KBM-7 (cell line): ENCODE measurements at places on chromosomes 1 and 21.

DNA sequence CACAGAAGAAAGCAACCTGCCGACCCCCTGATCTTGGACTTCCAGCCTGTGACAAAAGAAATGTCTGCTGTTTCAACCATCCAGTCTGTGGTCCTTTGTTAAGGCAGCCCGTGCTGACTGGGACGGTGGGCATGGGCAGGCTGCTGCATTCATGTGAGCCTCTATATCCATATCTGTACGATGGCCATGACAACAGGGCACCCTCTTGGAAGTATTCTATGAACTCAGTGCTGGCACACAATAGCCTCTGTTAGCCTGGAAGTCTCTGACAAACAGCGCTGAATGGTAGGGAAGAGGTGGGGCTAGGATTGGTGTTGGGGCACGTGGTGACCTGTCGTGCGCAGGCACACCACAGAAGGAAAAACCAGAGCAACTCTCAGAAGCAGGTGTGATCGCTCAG is 30.4 kb downstream of the SPATA21 start:
- DNase-seq = no peak

DNA sequence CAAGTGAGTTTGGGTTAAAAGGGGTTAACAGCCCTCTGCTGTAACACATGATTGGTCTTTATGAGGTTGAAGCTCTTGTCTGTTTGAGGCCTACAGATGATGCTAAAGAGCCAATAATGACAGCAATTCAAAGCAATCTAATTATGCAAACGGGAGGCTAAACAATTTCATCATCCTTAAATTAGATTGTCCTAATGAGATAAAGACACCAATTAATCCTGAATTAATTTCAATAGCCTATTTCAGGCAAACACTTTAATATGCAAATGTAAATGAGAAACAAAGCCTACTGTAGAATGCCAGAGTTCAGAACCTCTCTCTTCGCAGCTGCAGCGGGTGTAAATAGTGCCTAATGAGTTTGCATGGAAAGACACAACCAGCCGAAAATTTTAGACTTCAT is 504.7 kb upstream of the PBX1 start:
- no peak for DNase-seq

GRCh38 chr1:187759825-187760333 is 931.1 kb downstream of the PLA2G4A start:
- DNase-seq = no peak

GRCh38 chr1:53598966-53599365 is 139.8 kb downstream of the DMRTB1 start:
- no peak for DNase-seq

- DNase-seq = no peak
Observed at GRCh38 chr1:144101397-144102045, 129.7 kb upstream of the FAM72C start.

- no peak for DNase-seq
Observed at GRCh38 chr1:7580923-7581753, 190.0 kb upstream of the VAMP3 start.

- DNase-seq = no peak
Observed at GRCh38 chr1:109521002-109521951, 11.8 kb upstream of the AMIGO1 start.

DNA sequence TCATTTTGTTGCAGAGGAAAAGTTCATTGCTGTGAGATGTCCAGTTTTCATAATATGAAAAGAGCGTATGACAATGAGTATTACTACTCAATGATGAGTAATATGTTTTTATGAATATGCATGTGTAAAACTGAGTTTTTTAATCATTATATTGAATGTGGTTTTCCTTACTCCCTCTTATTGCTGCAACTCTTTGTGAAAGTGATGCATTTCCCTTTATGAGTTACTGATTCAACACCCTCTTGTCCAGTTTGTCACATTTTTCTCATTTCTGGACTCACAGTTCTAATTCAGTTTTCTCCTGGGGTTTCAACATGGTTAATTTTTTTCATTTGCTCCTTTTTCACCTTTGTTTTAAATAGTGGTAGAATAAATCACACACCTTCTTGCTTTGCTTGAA is 35.2 kb upstream of the KCNJ15 start:
- no peak for DNase-seq

- DNase-seq = no peak
Observed at GRCh38 chr1:109786531-109787021, 22.9 kb upstream of the EPS8L3 start.

DNA sequence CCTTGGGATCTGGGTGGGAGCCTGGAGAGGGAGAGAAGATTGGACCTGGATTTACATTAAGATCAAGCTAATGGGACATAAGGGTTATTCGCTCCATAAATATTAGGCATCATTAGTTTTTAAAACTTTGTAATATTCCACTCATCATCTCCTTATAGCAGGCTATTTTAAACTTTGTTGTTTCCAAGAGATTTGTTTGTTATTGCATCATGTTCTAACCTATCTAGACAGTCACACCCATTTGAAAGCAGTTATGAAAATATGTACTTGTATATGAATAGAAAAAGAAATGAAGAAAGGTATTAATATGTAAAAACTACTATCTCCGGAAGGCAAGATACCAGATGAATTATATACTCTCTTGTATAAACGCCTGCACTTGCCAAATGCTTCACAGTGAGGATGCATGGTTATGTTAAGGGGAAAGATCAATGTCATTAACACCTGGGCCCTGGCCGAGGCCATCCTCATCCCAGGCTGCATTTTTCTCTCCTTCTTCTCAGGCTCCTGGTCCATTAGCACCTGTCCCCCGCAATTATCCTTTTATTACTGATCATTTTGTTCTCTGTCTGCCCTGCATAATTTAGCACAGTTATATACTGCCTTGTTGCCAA is 468.2 kb downstream of the MATN1 start:
- no peak for DNase-seq

DNA sequence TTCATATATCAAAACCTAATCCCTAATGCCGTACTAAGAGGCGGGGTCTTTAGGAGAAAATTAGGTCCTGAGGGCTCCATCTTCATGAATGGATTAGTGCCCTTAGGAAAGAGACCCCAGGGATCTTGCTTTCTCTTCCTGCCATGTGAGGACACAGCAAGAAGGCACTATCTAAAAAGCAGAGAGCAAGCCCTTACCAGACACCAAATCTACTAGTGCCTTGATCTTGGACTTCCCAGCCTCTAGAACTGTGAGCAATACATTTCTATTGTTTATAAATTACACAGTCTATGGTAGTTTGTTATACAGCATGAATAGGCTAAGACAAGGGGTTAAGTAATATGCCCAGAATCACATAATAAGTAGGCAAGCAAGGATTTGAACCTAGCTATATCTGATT is 42.9 kb downstream of the STYXL2 start:
- DNase-seq = no peak

DNA sequence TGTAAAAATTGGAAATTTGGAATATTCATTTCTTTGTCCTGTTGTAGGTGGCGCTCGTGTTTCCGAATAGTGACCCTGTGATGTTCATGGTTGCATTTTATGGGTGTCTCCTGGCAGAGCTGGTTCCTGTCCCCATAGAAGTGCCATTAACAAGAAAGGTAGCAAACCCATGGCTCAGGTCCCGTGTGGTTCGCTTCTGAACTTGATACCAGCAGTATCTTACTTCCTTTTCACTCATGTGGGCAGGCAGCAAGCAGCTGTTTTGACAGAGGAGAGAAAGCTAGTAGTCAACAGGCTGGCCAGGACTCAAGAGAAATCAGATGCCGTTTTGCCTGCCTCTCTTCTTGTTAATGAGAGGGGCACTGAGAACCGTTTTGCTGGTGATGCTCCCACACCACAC is 72.8 kb downstream of the S100B start:
- DNase-seq = no peak

DNA sequence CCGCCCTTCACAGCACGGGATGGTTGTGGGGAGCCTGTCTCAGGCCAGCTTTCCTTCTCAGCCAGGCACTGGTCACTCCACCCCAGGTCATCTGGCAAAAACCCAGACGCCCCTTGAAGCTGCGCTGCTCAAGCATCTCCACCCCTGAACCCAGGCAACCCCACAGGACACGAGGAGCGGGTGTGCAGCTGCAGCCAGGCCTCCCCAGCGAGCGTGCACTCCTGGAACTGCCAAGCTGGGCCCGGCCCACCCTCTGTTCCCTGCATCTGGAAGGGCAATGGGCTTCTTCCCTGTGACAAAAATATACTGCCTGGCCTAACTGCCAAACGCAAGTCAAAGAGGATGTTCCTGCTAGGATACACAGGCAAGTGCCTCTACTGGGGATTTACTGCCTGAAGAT is 39.7 kb downstream of the SLC66A1 start:
- no peak for DNase-seq
